ENCODE measurements at places on chromosomes 12 and 14. TPM values are rescaled to one million over a fixed set of nuclear protein-coding genes. Genes with fewer than 3 reads are reported as not detected.
A peak's percentile ranks its signal among the peaks of the same experiment; 100 is the strongest.

- H3K4me3 ChIP-seq = no peak overlapping the region
- peak overlapping the region; percentile 81 for H3K27ac ChIP-seq
- DNase-seq = peak; percentile 57
- no peaks in the 10 kb centered on the region for H3K27me3 ChIP-seq
These were observed 49.0 kb downstream of the AREL1 start for GRCh38 chr14:74663884-74664283.

GRCh38 chr12:74602881-74603672, 65.4 kb downstream of the ATXN7L3B start:
- no peak overlapping the region for H3K4me3 ChIP-seq
- DNase-seq = no peak

DNA sequence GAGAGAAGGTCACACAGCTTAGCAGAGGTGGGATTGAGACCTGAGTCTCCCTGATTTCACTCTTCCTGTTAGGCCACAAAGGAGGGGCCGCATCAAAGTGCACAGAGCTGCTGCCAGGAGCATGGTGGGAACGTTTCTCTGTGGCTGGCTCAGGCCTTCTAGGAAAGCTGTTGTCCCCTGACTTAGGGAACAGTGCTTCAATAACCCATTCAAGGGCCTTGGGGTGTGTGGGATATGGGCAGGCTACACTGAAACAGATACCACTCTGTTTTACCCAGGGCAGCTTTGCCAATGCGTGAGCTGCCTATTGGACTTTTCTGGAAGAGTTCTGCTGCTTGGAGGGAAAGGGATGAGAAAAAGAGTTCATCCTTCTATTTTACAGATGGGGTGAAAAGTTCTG, 110.0 kb downstream of the ADCK1 start:
- peaks cover 14% of the 10 kb centered on the region for H3K36me3 ChIP-seq
- no peak overlapping the region for H3K4me3 ChIP-seq
- no peak overlapping the region for H3K27ac ChIP-seq
- H3K27me3 ChIP-seq = no peaks in the 10 kb centered on the region
- no peak for DNase-seq

DNA sequence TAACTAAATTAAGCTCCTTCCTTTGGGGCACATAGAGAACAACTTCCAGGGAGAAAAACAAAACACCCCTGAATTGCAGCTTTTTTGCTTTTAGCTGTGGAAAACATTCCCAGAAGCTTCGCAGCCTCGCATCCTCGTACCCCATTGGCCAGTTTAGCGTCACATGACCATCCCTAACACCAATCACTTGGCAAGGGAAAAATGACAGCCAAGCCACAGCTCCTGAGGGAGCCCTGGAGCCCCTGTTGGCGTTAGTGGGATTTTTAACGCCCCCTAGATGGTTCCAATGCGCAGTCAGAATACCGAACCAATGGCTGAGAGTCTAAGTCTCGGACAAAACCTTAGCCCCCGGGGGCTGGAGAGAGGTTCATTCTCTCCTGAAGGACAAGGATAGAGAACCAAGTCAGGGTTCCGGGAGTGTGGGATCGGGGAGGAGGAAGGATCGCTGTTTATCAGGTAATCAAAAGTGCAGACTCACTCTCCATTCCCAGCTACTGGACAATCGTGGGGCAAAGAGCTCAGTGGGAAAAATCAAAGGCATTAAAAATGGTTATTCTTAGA, 135.6 kb upstream of the HIF1A start:
- H3K4me1 ChIP-seq = peaks cover 51% of the 10 kb centered on the region
- H3K27ac ChIP-seq = peak overlapping the region; percentile 82
- no peaks in the 10 kb centered on the region for H3K27me3 ChIP-seq

GRCh38 chr12:84637926-84638325, 274.7 kb downstream of the SLC6A15 start:
- H3K27ac ChIP-seq = no peak overlapping the region
- no peak overlapping the region for H3K4me3 ChIP-seq
- H3K27me3 ChIP-seq = no peaks in the 10 kb centered on the region
- no peaks in the 10 kb centered on the region for H3K36me3 ChIP-seq
- no peaks in the 10 kb centered on the region for H3K4me1 ChIP-seq

GRCh38 chr14:61690982-61691381, 4.3 kb upstream of the HIF1A start:
- no peak for DNase-seq
- H3K27ac ChIP-seq = peak overlapping the region; percentile 37
- H3K4me3 ChIP-seq = no peak overlapping the region
- H3K4me1 ChIP-seq = peaks cover 12% of the 10 kb centered on the region

GRCh38 chr14:68785534-68786490, 7.1 kb downstream of the ZFP36L1 start:
- H3K4me3 ChIP-seq = no peak overlapping the region
- peaks cover 38% of the 10 kb centered on the region for H3K36me3 ChIP-seq
- no peaks in the 10 kb centered on the region for H3K27me3 ChIP-seq
- DNase-seq = no peak
- H3K27ac ChIP-seq = peak overlapping the region; percentile 100

DNA sequence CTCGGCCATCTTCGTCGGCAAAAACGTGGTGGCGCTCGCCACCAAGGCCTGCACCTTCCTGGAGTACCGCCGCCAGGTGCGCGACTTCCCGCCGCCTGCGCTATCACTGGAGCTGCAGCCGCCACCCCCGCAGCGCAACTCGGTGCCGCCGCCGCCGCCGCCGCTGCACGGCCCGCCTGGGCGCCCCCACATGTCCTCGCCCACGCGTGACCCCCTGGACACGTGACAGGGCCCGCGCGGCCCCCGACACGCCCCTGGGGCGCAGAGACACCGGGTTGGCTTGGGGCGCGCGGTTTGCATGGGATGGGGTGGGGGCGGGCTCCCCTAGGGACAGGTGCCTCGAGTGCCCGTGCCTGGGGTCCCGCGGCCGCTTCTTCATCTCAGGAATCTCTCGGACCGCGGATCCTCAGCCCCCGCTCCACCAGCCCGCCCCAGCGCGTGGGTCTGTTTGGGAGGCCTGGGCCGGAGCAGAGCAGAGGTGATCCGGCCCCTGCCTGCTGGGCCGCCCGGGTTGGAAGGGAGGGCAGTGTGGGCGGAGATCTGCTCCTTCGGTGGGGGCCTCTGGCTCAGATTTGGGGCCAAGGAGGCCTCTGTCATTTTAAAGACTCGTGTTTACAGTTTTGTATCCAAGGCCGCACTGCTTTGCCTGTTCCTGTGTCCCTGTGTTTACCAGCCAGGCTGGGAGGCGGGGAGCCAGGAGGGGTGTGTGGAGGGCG, 3.3 kb downstream of the TMEM121 start:
- H3K4me3 ChIP-seq = peak overlapping the region; percentile 81
- no peaks in the 10 kb centered on the region for H3K36me3 ChIP-seq
- peaks cover 41% of the 10 kb centered on the region for H3K4me1 ChIP-seq
- H3K27ac ChIP-seq = no peak overlapping the region
- peaks cover 25% of the 10 kb centered on the region for H3K27me3 ChIP-seq
- DNase-seq = no peak

The KRT71 gene
- not detected for total RNA-seq

The ASCL1 gene
- not detected for total RNA-seq

The C3AR1 gene
- total RNA-seq = 5.5 TPM
